ENCODE measurements at places on chromosomes 7 and 10.

GRCh38 chr10:618229-618989 lies 71.1 kb downstream of the DIP2C start:
- no peak for DNase-seq

DNA sequence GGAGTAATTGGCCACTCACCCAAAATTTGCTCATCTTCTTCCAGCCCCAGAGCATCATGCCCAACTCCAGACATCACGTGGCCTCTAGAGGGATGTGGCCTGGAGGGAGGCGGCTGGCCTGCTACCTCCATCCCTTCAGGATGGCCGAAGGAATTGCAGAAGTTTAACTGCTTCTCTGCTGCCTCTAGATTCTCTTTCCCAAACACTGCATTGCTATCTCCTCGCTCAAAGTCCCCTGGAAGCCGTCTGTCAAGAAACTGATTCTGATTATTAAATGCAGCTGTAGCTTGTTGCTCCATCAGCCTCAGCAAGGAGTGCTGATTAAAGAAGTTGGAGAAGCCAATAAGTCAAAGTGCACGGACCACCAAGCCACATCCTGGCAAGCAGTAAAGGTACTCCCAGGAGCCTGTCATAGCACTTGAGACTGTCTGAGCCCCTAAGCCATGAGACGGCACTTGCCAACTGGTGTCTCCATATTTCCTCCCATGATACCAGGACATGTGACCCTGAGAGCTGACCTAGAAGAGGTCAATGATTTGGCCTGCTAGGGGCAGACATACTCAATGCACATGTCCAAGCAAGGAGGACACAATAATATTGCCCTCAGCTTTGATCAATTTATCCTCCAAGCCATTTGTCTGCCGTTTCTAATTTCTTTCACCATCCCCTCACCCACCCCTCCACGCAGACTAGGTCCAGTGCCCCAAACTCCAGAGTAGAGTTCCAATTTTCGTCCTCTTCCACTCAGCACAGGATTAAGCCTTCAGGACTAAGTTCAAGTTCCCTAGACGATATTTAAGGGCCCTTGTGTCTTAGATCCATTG lies 84.2 kb downstream of the TBXAS1 start:
- no peak for DNase-seq

DNA sequence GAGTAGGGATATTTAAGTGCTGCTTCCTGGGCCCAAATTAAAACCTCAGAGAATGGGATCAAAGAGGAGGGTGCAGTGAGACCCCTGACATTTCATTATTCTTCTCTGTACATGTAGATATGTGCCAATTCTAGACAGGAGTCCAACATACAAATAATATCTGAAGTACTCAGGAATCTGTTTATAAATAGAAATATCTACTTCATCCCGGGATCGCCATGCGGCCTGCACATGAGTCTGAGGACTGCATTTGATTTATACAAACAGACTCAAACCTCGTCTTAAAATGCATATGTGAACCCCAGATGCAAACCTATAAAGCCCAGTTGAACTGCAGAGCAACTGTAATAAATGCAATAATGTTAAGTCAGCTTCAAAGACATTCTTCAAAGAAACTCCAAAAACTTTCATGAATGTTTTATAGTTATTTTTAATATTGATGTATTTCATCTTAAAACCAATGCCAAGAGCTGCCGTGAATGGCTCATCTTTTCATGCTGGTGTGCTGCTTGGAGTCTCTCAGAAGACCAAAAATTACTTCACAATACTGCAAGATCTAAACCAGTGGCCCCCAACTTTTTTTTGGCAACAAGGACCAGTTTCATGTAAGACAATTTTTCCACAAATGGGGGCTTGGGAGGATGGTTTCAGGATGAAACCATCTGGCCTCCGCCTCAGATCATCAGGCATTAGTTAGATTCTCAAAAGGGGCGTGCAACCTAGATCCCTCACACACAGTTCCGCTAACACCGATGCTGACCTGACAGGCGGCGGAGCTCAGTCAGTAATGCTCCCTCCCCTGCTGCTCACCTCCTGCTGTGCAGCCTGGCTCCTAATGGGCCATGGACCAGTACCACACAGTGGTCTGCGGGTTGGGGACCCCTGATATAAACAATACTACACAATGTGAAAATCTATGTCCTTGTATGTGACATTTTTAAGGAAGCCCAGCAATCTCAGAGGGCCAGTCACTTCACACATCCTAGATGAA lies 166.9 kb downstream of the PARD3 start:
- DNase-seq = no peak

GRCh38 chr7:135232720-135233119 lies 918 bp upstream of the STRA8 start:
- no peak for DNase-seq

- DNase-seq = no peak
Measured at GRCh38 chr7:148772297-148773089, 73.8 kb downstream of the CUL1 start.

- no peak for DNase-seq
Measured at GRCh38 chr10:74094231-74094630, 56.4 kb downstream of the AP3M1 start.

DNA sequence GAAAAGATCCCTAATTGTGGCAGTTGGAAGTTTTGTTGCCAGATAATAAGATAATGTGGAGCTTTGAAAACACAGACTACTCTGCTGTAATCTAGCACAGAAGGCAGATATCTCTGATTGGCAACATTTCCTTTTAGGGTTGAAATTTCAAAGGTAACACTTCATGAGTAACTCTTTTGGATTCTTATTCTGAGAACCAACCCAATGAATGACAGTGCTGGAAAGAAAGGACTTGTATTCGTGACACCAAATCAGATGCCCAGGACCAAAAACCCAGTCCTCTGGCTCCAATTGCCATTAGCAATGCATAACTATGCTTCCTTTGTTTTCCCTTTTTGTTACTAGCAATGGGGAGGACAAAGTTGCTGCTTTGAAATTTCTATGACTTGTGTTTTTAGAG lies 41.0 kb upstream of the ELMO1 start:
- no peak for DNase-seq

- DNase-seq = no peak
Measured at GRCh38 chr10:590721-591120, 98.7 kb downstream of the DIP2C start.

DNA sequence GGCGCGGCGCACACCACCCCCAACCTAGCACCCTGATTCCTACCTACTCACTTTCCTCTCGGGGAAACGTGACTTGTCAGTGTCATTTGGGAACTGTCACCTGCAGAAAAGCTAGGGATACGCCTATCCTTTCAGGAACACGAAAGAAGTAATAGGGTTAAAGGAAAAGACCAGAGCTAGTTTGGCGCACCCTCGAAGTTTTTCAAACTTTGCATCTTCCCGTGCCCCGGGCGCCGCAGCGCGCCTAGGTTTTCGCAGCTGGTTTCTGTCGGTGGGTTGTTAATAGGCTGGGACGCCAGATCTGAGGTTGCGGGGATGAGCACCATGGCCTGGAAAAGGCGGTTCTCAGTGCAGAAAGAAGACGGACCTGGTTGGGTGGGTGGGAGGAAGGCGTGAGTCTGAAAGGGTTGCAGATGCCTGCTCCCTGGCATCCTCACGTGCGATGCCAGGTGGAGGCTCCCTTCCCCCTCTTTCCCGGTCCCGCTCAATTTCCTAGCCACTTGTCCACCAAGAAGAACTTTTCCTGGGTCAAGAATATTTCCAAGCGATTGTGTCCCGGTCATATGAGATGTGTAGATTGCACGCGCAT lies 568 bp upstream of the MEOX2 start:
- DNase-seq = no peak

GRCh38 chr7:81285142-81285871 lies 366.5 kb upstream of the SEMA3C start:
- DNase-seq = no peak

DNA sequence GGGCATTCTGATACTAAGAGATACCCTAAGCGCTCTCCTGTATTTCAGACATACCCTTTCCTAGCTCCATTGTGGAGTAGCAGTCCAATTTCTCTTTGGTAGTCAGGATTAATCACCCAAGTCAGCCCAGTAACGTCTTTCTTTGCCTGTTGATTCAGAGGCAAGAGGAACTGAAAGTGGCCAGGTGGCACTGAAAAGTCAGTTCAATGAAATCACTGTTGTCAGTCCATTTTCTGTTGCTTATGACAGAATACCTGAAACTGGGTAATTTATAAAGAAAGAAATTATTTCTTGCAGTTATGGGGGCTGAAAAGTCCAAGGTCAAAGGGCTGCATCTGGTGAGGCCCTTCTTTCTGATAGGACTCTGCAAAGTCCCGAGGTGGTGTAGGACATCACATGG lies 40.2 kb downstream of the ANKRD61 start:
- DNase-seq = no peak

GRCh38 chr10:42428534-42428933 lies 209.8 kb downstream of the ZNF33B start:
- DNase-seq = no peak

GRCh38 chr10:4846775-4847174 lies 20.8 kb downstream of the AKR1E2 start:
- DNase-seq = no peak

GRCh38 chr10:131832056-131832685 lies 68.6 kb upstream of the PPP2R2D start:
- DNase-seq = no peak

- no peak for DNase-seq
Measured at GRCh38 chr10:80454513-80455460, 677 bp downstream of the TSPAN14 start.

Data from NCI-H2107 (cell line).